ENCODE measurements at places on chromosomes 1 and 21.

DNA sequence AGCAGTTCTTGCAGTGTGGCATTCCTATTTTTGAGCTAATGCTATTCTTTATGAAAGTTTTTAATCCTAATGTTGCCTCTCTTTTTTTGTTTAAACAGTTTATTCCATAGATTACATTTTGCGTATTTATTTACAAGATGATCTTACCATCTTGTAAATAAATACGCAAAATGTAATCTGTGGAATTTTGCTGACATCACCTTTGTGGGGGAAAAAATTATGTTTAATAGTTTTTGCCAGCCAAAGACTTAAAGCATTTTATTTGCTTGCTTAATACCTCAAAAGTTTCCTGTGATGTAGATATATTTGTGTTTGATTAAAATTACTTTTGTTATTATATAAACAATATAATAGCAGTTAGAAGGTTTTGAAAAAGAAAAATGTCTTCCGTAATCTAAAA, 15.3 kb downstream of the CDC7 start:
- no peaks in the 10 kb centered on the region for H3K4me1 ChIP-seq
- no peaks in the 10 kb centered on the region for H3K27me3 ChIP-seq

DNA sequence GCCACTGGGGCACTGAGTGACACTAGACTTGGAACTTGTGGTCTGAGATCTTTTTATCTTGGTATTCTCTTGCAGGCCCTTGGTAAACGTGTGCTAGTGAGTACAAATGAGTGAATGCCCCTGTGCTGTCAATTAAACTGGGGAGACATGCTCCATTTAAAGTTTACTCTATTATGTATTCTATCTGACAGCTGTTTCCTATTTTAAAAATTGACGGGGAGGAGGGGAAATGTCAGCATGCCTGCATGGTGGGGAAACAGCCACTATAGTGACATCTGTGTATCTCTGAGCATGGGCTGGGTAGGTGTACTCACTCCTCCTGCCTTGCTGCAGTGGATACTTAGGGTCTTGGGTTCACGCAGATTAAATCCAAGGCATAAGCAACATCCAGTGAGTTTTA, 59.0 kb upstream of the IKBKE start:
- H3K4me3 ChIP-seq = no peak overlapping the region
- no peaks in the 10 kb centered on the region for H3K27me3 ChIP-seq
- no peaks in the 10 kb centered on the region for H3K36me3 ChIP-seq
- no peak overlapping the region for H3K27ac ChIP-seq
- DNase-seq = no peak

DNA sequence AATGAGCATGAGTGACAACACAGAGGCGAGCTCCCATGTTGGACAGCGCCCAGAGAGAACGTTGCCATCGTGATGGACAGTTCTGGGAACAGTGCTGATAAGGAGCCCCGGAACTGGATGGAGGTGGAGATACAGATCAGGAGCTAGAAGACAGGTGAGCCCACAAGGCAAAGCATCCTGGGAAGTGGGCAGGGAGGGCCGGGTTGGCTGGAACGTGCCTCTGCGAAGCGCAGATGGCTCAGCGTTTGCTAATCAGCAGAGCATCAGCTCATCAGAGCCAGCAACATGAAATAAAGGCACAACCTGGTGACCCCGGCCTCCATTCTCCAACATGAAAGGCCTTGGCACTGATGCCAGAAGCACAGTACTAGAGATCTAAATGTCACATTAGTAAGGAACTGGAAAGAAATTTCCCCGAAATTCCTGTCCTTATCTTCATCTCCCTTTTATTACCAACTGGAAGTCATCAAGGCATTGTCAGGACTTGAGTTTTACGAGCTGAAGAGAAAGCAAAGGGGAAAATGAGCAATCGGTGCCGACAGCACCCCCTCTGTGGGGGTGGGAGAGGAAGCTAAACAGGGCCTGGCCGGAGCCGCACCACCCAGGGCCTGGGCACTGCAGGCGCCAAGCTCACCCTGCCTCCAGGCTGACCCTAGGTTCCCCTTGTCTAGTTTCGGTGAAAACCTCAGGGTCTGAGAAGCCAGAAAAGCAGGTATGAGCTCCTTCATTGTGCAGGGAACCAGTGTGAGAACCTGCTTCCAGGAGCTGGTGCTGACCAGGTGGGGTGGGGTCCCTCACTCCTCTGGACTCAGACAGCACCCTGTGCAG, 19.9 kb downstream of the ABCA4 start:
- no peaks in the 10 kb centered on the region for H3K27me3 ChIP-seq
- peaks cover 12% of the 10 kb centered on the region for H3K4me1 ChIP-seq
- H3K36me3 ChIP-seq = no peaks in the 10 kb centered on the region
- no peak for DNase-seq

DNA sequence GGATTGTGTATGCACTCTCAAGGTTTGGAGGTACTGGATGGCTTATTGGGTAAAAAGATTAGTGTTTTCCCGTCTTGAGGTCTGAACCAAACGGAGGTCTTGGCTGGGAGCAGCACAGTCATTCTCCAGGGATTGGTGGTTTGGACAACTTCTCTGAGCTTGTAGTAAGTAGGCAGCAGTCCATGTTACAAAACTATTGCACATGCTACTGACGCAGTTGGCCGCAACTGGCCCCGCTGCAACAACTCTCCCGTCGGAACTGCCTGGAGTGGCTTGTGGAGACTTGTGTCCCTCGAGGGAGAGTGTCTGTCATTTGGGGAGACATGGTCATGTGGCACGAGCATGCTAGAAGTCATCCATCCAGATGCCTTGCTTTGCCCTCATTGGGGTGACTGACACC, 276.0 kb downstream of the TM2D1 start:
- no peaks in the 10 kb centered on the region for H3K36me3 ChIP-seq
- no peaks in the 10 kb centered on the region for H3K27me3 ChIP-seq
- H3K4me1 ChIP-seq = no peaks in the 10 kb centered on the region
- H3K4me3 ChIP-seq = no peak overlapping the region
- H3K27ac ChIP-seq = peak overlapping the region; percentile 56
